ENCODE measurements at places on chromosomes 12 and 14.

DNA sequence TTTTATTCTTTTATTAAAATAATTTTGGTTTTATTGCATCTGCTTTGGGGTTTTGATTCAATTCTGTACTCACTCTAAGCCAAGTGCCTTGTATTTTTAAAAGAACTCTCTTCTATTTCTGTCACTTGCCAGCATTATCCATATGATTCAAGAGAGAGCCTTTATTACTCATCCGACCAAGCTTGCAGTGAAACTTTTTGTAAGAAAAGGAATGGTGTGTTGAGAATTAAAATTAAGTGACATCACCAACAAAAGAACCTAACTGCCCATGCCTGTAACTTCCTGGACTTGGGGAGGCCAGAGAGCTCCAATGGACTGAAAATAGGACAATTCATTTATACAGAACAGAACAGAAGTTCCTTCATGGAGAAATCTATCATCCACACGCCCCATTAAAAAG is 52.1 kb downstream of the GALNT4 start:
- no peak for DNase-seq

DNA sequence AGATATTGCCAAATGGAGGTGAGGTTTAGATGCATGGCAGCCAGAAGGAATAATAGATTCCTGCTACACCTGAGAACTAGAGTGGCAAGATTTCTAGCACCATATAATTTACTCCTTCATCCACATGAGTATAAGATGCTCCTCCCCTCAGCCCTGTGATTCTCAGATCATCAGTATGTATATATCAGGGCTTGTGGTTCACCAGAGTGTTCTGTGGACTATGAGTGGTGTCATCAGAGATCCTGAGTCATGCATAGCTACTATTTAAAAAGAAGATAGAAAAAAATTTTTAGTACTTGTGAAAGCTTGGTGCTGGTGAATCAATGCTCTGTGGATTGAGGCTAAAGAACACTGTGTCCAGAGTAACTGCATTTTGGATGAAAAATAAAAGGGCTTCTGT is 285.9 kb downstream of the BMP4 start:
- DNase-seq = no peak

GRCh38 chr14:104395276-104395675 is 184.3 kb upstream of the C14orf180 start:
- no peak for DNase-seq

- no peak for DNase-seq
Observed at GRCh38 chr14:92551044-92551841, 37.7 kb downstream of the RIN3 start.

- no peak for DNase-seq
Observed at GRCh38 chr14:96040828-96041371, 1.7 kb downstream of the C14orf132 start.

DNA sequence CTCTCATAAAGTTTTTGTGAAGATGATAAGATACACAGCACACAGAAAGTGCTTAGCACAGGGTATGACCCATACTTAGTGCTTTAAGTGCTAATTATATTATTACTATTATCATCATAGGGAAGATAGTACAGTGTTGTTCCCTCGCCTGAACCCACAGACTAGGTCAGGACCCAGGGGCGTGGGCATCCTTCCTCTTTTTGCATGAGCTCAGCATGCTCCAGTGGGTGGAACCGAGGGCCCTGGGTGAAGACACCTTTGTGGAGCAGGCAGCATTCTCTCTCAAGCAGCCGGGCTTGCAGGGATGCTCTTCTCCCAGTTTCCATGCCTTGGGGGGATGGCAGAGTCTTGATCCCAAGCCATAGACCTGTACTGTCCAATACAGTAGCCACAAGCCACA is 34.8 kb downstream of the CRACR2A start:
- DNase-seq = no peak

- DNase-seq = no peak
Observed at GRCh38 chr12:102916252-102917025, 605 bp downstream of the PAH start.

GRCh38 chr14:91997492-91997891 is 42.4 kb downstream of the TRIP11 start:
- no peak for DNase-seq

- no peak for DNase-seq
Observed at GRCh38 chr12:27979145-27979544, 6.6 kb upstream of the PTHLH start.
